ENCODE measurements at places on chromosomes 13 and 19.

DNA sequence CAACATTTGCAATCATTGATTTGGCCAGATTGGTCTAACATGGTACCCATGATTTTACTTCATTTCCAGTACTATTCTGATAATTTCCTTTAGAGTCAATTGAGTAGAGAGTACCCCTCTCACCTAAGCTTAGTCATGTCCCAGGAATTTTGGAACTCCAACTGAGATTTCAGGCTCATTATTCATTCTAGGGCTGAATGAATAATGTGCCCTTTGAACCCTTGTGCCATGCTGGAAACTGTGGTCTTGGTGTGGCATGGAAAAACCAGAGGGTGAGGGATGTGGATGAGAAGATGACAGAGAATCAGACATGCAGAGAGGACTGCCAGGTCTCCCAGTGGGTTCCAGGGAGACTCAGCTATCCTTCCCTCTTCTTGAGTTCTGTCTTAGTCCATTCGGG lies 30.2 kb downstream of the ITM2B start:
- no peak for DNase-seq

- DNase-seq = no peak
Observed at GRCh38 chr19:39759457-39760184, 19.0 kb upstream of the LEUTX start.

GRCh38 chr19:46629546-46630025 lies 4.7 kb upstream of the PTGIR start:
- no peak for DNase-seq

DNA sequence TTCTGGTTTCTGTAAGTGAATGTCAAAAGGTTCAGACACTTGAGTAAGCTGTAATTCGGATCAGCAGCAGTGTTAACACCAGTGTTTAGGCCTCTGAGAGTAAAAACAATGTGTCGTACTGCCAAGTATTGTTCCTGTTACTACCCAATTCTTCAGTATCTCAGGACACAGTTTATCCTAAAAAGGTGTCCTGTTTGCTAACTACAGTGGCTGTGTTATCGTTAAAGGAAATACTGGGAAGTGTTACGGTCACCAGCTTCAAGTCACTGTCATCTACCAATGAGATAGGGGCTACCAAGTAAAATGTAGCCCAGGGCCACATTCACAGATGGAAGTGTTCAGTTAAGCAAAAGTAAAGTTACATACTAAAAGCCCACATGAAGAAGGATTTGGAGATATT lies 2.3 kb upstream of the UPF3A start:
- DNase-seq = no peak

GRCh38 chr13:28611654-28612131 lies 47.2 kb upstream of the POMP start:
- DNase-seq = no peak
